ENCODE measurements at places on chromosomes 3 and 15. TPM values are rescaled to one million over a fixed set of nuclear protein-coding genes. Genes with fewer than 3 reads are reported as not detected.
A peak's percentile ranks its signal among the peaks of the same experiment; 100 is the strongest.

DNA sequence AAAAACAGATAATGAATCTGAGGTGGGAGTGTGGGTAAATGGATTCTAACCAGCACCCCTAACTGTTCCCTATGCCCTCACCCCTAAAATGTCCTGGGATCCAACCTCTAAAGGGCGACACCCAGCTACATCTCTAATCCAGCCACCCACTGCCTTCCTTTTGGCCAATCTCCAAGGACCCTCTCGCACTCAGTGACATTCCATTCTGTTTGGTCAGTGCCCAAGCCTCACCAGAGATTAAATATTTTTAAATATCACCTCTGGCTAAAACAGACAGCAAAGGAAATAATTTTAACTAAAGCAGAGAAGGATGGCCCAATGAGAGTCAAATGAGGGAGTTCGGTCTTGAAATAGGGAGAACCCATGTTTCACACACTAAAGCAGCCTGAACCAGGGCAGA is 19.9 kb upstream of the SCN10A start:
- DNase-seq: no peak

Gene CYP8B1
- not detected for total RNA-seq

Gene TNIK
- total RNA-seq: 7.6 TPM

Gene ST3GAL6
- 3.6 TPM for total RNA-seq

DNA sequence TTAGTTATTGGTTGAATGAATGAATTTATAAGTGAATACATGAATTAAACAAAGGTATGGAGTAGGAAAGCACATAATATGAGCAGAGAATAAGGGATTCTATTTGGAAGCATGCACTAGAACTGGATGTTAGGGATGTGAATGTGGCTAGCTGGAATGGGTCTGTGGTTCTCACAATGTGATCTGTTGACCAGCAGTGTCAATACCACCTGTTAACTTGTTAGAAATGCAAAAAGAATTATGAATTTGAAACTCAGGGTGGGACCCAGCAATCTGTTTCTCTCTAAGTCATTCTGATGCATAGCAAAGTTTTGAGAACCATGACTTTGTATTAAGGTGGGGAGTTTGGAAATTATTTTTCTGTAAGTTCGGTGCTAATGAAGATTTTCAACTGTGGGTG is 41.0 kb upstream of the SATB1 start:
- DNase-seq: no peak

Gene C3orf22
- total RNA-seq: not detected

Gene PP2D1
- not detected for total RNA-seq

DNA sequence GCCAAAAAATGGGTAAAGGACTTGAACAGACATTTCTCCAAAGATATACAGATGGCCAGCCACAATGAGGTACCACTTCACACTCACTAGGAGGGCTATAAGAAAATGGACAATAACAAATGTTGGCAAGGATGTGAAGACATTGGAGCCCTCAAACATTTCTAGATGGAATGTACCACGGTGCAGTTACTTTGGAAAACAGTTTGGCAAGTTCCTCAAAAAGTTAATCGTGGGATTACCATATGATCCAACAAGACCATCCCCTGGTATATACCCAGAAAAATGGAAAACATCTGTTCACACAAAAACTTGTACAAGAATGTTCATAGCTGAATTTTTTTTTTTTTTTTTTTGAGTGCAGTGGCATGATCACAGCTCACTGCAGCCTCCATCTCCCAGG is 15.9 kb upstream of the HRH1 start:
- no peak for DNase-seq

Gene HHLA2
- total RNA-seq: 2.2 TPM

GRCh38 chr15:75314552-75315290 is 21.1 kb upstream of the COMMD4 start:
- no peak for DNase-seq

DNA sequence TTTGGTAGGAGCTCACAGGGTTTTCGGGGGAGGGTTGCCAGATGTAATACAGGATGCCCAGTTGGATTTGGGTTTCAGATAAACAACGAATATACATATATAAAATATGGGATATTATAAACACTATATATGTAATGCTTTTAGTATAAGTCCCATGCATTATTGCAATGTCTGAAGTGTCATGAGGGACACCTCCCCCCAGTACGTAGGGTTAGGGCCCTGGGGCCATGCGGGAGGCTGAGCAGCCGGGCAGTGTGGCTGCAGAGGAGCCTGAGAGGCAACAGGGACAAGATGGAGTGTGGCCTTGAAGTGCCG is 148.9 kb downstream of the SMAD6 start:
- no peak for DNase-seq

Gene RGMA
- total RNA-seq: 14.3 TPM

DNA sequence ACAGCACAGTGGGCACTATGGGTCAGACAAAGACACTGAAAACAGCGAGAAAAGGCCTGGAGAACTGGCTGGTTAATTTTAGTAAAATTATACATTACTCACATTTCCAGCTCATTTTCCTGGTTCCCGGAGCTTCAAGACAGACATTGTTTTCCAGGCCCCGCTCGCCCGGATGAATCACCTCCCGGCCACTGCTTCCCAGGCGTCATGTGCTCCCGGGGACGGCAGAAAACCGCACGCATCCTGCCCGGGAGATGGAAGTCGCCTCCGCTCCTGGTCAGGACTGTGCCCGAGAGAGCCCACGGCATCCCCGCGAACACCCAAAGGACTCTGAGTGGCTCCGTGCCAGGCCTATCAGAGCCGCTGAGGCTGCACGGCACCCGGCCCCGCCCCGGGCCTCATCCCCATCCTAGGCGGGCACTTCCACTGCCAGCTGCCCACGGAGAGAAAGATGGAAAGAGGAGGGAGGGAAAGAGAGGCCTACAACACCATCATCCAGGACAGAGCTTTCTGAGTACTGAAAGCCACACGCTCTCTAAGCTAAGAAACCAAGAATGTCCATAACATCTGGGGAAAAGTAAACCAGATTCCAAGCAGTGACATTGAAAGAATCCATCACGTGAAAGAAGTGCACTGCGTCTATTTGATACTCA is 75.1 kb downstream of the VGLL4 start:
- DNase-seq: no peak

GRCh38 chr3:43484926-43485488 is 136.8 kb downstream of the ANO10 start:
- DNase-seq: no peak

- peak; percentile 51 for DNase-seq
Observed at GRCh38 chr3:100103558-100104441, 10.5 kb downstream of the FILIP1L start.

Gene ADPRH
- total RNA-seq: 9.5 TPM

GRCh38 chr15:43879386-43880355 is 52.9 kb downstream of the WDR76 start:
- DNase-seq: no peak

DNA sequence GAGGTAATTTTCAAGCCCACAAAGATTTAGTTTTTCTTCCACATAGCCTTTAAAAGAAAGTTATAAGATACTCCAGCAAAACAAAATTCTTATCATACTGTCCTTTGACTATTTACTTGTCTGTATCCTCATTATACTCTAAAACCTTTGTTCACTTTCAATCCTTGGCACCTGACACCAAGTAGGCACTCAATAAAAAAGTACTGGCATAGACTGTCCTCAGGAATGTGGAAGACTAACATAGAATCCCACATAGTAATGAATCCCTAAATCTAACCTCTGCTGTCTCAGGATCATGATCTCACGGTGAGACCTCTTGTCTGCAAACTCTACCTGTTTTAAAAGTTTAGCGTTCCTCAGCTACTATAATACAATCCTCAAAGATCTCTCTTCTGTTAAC is 21.6 kb downstream of the PHC3 start:
- DNase-seq: no peak

Gene KCNAB1
- total RNA-seq: 1.4 TPM

- DNase-seq: no peak
Observed at GRCh38 chr3:11513817-11514135, 129.9 kb downstream of the VGLL4 start.

Gene EHHADH
- total RNA-seq: 7.5 TPM

Measured in pancreas (tissue), 10 donors.